GM04504 (cell line): ENCODE measurements at places on chromosomes 3 and 15.

DNA sequence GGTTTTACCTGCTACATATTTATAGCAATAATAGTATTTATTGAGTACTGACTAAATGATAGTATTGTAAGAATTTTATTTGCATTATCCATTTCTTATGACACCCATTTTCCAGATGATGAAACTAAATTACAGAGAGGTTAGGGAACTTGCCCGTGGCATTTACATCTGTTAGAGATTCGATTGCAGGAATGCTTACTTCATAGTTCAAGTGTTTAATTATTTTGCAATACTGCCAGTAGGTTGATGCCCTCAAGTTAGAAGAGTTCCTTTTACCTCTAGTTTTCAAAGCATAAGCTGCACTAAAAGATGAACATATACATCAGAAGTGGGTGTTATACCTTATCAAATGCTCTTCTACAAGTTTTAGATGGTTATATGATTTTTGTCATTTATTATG is 362.8 kb upstream of the RGMA start:
- DNase-seq, result no peak

GRCh38 chr3:31839144-31839917 is 141.7 kb downstream of the OSBPL10 start:
- DNase-seq, result no peak

DNA sequence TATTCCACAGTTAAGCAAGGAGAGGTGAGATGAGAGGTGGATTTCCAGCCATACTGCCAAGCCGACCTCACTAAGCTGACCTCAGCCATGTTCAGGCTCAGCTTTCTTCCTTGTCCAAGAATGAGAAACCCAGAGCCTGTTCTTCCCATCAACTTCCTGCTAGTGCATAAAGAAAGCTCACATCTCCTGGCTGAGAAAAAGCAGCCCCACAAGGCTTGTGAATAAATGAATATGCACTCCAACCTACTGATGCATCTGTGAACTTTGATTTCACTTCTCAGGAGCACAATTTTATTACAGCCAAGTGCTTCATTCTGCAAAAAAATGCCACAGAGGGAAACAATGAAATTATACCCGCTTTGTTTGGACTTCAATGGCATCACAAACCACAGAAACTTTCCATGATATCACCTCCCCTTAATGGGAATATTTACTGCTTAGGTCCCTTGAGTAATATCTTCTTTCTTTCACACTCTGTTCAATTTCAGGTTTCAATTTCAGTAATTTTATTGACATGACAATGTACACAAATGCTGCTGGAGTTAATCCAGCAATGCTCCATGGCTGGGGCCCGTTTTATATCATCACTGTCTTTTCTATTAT is 437.0 kb upstream of the PPP2R3A start:
- DNase-seq, result no peak

- no peak for DNase-seq
Observed at GRCh38 chr15:101489237-101489598, 289 bp downstream of the PCSK6 start.

GRCh38 chr3:45870099-45870498 is 16.2 kb upstream of the CCR9 start:
- DNase-seq, result no peak

DNA sequence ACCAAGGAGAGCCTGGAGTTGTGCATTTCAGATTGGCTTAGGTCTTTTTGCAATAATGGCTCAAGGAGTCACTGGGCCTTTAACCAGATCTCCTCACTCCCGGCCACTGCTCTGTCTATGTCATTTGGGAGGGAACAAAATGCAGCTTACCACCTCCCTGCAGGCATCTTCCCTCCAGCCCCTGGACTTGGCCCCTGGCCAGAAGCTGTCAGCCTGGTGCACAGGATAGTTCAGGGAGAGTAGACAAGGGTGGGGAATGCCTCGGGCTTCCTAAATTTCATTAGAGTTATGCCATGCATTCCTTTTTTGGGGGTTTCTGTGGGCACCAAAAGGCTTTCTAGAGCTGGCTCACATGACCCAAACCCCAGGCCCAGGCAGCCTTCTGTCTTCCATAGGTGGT is 70.2 kb upstream of the HRH1 start:
- no peak for DNase-seq

DNA sequence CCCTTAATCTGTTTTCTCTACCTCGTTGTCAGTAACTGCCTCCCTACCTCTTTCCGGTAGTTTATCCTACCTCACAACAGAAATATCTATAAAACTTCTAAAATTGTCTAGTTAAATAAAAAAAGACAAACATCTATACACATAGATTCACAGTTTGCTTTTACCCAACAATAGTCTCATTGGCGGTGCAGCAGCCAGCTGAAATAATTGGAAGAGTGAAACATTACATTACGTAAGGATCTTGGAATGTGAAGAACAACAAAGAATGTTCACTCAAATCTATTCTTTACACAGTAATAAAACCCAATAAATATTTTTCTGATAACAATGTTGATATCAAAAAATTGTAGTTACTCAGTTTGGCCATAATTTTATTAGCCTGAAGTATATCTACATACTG is 115.5 kb upstream of the ARPP21 start:
- DNase-seq, result no peak

- no peak for DNase-seq
Observed at GRCh38 chr3:33786565-33787327, 11.7 kb upstream of the PDCD6IP start.

GRCh38 chr3:6526321-6526720 is 334.6 kb upstream of the GRM7 start:
- DNase-seq, result no peak

DNA sequence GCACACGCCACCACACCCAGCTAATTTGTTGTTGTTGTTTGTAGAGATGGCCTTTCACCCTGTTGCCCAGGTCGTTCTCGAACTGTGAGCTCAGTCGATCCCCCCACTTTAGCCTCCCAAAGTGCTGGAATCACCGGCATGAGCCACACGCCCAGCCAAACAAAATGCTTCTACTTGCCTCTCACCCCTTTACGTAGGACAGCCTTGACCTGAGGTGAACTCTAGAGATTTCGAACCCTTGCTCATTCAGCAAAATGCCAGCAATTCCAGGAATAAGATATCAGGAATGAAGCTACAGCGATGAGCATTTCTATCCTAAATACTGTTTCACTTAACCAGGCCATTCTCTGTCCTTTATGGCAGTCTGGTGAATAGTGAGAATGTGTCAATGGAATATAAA is 135.0 kb downstream of the LRRK1 start:
- no peak for DNase-seq

- no peak for DNase-seq
Observed at GRCh38 chr15:99315636-99316035, 64.4 kb downstream of the LRRC28 start.

DNA sequence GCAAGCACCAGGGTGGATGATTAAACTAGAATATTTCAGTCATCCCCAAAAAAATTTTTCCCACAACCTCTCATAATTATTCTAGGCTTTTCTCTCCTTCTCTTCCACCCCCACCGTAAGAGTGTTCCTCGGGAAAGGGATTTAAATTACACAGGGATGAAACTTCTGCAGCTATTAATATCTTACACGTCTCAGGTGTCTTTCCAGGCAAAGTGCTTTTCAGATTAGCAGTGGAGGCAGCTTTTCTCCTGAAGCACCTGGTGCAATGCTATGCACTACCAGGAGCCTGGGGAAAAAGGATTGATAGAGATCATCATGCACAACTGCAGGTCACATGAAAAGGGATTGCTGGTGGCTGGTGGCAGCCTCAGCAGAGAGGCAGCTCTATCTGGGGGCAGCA is 250.4 kb downstream of the NTRK3 start:
- no peak for DNase-seq
